NCI-H1694 treated with DMSO at 0.1 percent for 48 hours (cell line): ENCODE measurements at places on chromosomes 2 and 18.

DNA sequence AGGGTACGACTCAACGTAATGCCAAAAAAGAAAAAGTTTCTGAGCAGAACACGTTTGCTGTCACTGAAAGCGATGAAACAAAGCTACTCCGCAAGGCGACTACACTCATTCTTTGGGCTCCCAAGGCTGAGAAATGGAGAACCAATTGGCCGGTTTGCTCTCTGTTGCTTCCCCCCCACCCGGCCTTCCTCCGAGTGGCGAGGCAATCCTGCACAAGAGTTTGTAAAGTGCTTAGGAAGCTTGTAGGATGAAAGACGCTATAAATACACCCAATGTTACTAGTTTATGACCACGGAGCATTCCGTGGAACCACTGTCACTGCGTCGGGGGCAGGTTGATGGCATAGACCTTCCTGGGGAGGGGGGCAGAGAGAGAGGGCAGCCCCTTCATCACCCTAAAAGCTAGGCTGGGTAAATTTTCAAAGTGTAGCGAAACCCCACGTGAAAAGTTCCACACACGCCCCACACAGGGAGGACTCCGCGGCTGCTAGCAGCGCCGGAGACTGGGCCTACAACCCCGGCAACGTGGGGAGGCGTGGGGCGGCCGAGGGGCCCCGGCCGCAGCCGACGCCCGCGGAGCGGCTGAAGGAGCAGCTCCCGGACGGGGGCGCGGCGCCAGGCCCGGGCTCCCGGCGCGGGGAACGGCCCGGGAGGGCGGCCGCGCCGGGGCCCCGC, 915 bp downstream of the CUL3 start:
- no peak for DNase-seq

DNA sequence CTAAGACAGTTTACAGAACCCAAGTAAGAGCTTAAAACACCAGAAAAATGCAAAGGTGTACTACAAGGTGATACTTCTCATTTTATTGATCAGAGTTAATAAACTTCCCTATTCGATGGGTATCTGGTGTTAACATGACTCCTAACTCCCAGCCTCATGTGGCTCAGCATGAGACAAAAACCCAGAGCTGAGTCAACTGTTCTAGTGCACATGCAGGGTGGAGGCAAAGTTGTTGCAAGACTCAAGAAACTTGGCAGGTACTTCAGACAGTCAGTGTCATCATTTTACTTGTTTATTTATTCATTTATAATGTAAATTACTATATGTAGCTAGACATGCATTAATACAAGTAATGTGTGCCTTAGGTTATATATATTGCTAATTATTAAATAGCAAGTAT, 216.6 kb upstream of the DSEL start:
- no peak for DNase-seq

- no peak for DNase-seq
These were observed 17.3 kb downstream of the HK2 start for GRCh38 chr2:74851191-74851566.

DNA sequence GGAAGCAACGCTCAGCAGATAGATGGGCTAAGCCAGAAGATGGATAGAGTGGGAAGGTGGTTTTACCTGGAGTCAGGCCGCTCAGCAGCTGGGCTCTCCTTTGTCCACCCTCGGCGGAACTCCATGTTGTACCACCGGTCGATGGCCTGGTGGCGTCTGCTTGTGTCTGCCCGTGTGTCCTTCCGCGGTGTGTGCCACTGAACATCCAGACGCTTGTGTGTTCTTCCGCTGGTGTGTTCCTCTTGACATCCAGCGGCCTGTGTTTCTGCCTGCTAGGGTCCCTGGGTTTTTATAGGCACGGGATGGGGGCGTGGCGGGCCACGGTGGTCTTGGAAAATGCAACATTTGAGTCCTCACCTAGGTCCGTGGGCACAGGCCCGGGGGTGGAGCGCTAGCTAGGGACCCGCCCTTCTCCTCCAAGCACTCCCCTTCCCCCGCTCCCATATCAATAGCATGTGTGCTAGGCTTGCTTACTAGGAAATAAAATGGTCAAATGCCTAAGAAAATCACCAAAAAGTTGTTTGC, 1431.7 kb upstream of the ACVR2A start:
- no peak for DNase-seq

GRCh38 chr2:226999661-227000060, 163.8 kb downstream of the RHBDD1 start:
- no peak for DNase-seq

DNA sequence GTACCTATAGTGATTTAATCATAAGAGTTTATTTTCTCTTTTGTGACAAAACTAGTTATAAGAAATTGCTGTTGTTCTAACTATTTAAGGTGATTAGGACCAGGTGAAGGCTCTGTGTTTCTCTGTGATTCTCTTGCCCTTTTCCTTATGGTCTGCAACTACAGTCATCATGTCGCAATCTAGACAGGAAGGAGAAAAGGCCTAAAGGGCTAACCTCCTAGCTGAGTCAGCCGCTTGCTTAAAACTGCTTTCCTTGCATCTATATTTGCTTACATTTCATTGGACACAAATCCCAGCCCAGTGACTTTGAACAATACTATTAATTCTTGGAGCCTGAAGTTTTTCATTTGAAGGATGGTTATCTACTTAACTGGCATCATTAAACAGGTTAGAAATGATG, 93.1 kb downstream of the PIK3C3 start:
- no peak for DNase-seq

DNA sequence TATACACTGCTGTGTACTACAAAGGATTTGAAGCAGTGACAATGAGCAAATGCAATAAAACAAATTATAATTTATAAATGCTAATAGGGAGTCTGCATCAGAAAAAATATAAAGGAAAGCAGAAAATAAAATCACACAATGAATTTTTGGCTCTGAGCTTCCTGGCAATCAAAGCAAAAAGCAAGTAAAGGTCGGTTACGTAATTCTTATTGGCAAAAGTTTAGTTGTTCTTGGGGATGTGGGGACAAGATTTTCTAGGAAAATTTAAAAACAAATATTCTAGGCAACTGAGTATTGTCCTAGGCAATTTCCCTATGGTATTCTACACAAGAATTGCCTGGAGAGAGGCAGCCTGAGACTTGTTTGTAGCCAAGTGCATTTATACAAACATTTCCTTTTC, 1.8 kb downstream of the ORC2 start:
- no peak for DNase-seq

DNA sequence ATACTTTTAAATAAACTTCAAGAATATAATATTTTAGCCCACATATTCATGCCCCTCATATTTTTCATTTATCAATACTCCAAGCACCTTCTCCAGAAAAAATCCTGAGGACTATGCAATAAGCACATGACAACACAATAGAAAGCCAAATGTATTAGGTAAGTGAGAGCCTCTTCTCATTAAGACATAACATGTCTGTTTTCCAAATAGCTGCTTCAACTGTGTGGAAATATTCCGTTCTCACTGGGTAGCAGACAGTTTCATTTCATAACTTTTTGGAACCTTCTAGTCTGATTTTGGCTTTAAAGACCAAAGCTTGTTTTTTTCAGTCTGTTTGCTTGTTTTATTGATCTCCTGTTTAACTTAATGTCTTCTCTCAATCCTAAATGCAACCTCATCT, 137.8 kb downstream of the PIK3C3 start:
- no peak for DNase-seq

GRCh38 chr18:58534535-58535301, 94.2 kb downstream of the ALPK2 start:
- no peak for DNase-seq

DNA sequence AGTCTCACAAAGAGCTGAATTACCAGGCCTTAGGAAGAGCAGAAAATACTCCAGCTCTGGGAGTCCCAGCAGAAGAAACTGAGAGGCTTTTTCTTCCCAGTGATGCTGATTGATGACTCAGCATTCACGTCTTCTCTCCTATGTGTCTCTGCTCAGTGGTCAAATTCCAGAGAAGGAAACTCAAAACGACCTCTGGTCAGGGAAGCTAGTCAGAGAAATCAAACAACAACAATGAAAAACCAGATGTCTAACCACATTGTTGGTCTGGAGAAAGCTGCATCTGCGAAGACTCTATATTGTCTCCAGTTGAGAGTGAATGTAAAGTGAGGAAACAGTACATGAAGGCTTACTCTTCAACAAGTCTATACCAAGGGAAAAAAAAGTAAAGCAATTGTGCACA, 28.6 kb upstream of the CERS6 start:
- DNase-seq: no peak

DNA sequence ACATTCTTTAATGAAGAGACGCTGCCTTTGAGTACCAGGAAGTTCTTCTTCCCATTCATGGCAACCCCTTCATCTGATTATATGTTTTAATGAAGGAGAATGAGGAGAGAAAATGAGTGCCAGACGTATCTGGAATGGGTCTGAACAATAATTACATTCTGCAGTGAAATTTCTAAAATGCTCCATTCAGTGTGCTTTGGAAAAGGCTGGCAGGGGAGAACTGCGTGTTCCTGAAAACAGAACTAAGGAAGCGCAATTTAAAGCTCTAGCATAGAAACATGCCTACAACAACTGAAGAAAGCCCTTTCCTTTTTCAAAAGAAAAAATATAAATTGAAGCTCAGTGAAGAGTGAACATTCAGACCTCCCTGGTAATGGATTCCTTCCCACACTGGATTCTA, 58.8 kb downstream of the BOD1L2 start:
- no peak for DNase-seq

DNA sequence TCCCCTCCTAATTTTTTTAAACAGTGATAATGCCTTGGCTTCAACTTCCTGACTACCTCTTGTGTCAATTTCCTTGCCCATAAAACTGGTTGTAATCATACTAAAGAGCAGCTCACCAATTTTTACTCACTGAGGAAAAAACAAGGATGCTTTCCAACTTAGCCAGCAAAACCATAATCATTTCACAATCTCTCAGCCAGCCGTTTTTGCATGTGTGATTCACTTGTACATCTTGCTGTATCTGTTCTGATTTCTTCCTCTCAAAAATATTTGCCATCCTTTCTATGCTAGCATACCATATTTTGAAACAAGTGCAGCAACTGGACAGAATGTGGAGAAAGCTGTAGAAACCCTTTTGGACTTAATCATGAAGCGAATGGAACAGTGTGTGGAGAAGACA, 60.7 kb downstream of the RAB27B start:
- DNase-seq: no peak

DNA sequence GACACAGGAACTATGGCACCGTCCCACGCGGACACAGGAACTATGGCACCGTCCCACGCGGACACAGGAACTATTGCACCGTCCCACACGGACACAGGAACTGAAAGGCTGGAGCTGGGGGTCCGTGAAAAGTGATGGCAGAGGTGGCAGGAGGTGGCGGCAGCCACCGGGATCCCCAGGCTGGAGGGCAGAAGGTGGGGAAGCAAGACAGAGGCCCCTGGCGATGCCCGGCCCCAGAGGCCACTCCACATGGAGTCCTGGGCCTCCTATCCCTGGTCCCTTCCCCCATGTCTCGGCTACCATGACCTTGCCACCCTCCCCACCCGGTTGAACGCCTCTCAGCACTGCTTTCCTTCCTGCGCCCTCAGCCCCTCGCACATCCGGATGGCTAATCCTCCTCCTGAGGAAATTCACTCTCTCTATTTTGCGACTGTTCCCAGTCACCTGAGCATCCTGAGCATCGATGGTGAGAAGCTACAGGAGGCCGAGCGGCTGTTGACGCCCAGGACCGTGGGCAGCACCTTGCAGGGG, 181.4 kb downstream of the TMEM18 start:
- no peak for DNase-seq

GRCh38 chr2:146481629-146482028, 1363.2 kb upstream of the ACVR2A start:
- DNase-seq: no peak

GRCh38 chr2:162817921-162818320, 20.6 kb downstream of the KCNH7 start:
- no peak for DNase-seq

- DNase-seq: no peak
These were observed 3.2 kb upstream of the GPR155 start for GRCh38 chr2:174490051-174490450.

DNA sequence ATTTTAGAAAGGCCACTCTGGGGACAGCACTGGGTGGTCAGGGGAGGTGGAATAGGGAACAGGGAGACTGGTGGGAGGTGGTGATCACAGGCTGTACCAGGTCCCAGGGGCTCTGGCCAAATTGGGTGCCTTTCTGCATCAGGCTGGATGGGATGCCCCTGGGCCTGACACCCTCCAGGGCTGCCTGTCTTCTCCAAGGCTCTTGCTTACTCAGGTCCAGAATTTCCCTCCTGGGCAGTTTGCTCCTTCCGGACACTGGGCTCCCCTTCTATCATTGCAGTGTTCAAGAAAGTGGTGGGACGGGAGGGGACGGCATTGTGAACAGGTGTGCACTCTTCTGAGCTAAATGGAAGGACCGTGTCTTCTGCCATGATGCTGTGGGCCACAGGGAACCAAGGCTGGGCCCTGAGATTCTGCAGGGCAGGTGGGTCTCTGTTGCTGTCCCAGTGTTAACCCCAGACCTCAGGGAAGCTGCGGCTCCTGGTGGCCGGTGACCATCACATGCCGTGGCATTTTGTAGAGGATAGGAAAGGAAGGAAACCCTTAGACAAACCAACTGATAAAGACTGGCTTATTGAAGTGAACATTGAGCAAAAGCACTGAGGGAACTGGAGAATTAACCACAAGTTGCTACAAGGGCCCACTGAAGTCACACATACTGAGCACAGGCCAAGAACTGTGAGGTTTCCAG, 93.7 kb upstream of the HS6ST1 start:
- DNase-seq: no peak

DNA sequence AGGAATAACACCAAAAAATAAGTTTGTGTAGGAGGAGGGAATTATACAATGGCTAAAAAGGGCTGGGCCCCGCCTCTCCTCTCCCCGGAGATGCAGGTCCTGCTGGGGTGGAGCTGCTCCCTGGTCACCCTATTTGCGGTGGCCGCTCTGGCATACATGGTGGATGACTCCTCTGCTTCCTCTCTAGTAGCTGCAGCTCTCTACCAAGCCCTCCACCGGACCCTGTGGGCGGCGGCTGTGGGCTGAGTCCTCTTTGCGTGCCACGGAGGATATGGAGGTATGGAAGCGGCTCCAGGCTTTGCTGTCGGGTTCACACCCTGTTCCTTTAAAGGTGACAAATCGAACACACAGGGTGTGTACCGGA, 77.1 kb upstream of the SEC11C start:
- no peak for DNase-seq
